ENCODE measurements at places on chromosomes 4 and X.
A peak's percentile ranks its signal among the peaks of the same experiment; 100 is the strongest.

GRCh38 chr4:87009095-87009648, 74.4 kb downstream of the AFF1 start:
- DNase-seq: no peak

DNA sequence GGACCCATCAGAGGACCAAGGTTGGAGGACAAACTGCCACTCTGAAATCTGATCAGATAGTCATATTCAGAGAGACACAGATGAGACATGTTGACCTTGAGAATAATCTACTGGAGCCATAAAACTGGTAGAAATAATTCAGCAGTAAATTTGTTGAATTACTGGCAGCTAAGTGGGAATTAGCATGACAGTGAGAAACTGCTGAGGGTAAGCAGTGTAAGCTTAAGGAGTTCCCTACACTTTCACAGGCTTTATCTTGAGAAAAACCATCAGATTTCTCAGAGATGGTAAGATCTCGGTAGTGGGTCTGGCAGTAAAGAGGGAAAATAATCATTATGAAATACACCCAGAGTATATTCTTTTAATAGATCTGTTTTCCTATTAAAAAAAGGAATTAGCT, 213.7 kb downstream of the TECRL start:
- DNase-seq: no peak

- peak; percentile 28 for DNase-seq
Observed at GRCh38 chr4:108036213-108036612, 46.5 kb downstream of the HADH start.

GRCh38 chr4:22635692-22636091, 57.0 kb upstream of the GBA3 start:
- no peak for DNase-seq

DNA sequence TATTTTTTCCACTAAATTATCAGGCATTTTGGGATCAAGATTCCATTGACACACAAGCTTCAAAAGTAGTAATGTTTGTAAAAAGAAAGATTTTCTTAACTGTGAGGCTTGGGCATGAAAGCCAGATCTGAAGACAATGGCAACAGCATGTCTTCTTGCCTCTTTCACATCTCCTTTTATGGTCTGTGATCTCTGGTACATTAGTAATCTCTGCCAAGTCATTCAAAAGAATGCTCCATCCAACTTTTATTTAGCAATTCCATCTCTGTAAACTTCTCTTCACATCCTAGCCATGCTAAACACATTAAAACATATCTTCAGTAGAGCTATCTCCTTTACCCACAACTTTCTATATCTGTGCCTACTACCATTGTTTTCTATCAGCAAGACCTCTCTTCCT, 465.4 kb downstream of the FAT4 start:
- no peak for DNase-seq

DNA sequence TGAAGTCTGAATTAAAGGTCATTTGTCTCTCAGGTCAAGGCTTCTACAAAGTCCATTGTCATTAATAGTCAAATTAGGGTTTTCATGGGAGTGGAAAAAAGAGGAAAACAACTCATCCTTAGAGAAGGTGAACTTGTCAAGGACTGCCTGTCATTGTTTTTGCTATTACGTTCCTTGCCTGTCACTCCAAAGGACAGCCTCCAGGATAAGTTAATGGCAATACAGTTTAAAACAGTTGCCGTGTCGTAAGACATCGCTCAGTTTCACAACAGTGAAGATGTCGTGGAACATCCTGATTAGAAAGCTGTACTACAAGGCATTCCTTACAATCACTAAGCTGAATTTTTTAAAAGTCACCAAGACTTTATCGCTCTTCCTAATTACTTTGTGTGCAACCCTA, 466.8 kb upstream of the SMIM31 start:
- no peak for DNase-seq

GRCh38 chr4:112287258-112287989, 1.7 kb upstream of the TIFA start:
- DNase-seq: no peak

DNA sequence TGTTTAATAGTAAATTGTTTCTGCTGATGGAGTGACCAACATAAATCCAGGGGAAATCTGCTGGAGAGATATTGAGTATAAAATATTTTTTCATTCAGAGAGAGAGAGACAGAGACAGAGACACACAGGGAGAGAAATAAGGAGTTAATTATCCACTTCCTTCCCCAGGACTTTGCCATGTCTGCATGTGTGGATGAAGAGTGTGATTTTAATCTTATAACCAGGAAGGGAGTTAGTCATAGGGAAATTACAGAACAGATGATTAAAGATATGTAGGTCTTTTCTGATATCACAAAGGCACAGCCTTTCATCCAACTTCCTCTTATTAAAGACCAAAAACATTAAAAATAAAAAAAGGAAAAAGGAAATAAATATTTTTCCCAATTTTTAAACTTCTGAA, 526.3 kb downstream of the SPRY1 start:
- DNase-seq: no peak

DNA sequence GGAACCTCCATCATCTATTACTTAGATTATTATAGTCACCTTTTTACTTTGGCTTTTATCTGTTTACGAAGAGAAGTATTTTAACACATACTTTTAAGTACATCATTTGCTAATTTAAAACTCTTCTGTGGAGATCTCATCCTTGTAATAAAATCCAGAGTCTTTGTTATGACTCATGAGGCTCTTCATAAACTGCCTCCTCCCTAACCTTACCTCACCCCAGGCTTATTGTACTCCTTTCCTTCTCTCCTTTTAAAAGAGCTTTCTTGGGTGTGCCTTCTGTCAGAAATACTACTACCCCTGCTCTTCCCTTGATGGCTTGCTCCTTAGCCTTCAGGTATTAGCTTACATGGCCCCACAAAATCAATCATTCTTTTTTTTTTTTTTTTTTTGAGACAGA, 6.6 kb downstream of the ARL9 start:
- no peak for DNase-seq

- no peak for DNase-seq
Observed at GRCh38 chr4:75771607-75772006, 47.2 kb downstream of the USO1 start.

DNA sequence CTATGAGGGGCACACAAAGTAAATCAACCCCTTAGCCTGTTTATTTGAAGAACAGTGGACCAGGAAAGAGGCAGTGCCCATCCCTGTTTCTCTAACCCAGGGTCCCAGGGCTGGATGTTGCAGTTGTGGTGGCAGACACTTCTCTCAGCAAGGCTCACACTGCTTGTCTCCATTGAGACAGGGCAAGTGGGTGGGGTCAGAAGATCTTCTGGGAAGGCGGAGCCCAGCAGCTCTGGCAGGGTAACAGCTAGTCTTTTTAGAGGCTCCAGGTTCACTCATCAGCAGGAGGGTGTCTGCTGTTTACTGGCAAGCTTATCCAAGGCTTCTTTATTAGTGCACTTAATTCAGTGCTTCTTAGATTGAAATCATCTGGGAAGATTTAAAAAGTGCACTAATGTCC, 659.8 kb upstream of the DIPK2B start:
- DNase-seq: no peak

DNA sequence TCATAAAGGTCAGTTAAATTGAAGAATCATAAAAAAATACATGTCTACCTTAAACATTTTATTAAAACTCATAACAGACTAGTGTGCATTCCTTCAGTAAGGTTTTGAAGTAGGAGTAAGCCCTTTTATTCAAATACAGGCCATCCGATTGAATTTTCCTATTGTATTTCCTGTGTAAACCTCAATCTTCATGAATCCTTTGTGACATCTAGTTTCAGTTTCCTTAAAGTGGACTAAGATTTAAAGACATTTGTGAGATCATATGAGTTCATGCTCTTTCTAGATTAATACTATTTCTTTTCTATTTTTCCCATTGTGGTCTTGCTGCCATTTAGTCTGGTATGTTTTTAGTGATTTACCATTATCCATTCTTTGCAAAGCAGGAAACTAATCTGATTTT, 644.7 kb upstream of the BOD1L1 start:
- no peak for DNase-seq

DNA sequence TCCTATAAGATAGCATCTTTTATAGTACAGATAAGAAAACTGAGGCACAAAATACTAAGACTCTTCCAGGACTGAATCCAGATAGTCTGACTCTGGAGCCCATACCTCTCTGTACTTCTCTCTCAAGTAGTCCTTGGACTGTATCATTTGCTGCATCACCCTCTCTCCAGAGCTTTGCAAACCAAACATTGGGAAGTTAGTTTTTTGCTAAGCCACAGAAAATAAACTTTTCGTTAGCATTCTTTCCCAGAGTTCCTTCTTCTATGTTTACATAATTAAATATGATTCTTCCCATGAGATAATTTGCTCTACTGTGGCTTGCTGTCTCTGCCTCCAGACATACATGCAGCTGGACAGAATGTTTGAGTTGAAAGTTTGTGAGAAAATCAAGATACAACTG, 22.0 kb downstream of the PPEF2 start:
- no peak for DNase-seq
